ENCODE measurements at places on chromosomes 1 and 21.

- DNase-seq: no peak
Observed at GRCh38 chr1:16226490-16227179, 10.3 kb downstream of the CPLANE2 start.

- DNase-seq: no peak
Observed at GRCh38 chr1:53604291-53604919, 134.6 kb downstream of the GLIS1 start.

DNA sequence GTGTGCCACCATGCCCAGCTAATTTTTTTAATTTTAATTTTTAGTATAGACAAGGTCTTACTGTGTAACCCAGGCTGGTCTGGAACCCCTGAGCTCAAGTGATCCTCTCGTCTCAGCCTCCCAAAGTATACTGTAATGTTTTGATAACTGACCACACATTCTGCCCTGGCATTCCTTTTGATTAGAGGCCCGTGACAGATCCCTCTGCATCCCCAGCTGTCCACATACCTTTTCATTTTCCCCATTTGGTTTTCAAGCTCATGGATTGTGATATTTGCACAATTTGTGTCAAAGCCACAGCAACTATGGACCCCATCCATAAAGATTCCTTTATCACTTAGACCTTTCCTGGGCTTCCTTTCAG is 116.8 kb upstream of the ATP1A1 start:
- DNase-seq: no peak

- DNase-seq: no peak
Observed at GRCh38 chr21:41731081-41731480, 35.8 kb downstream of the RIPK4 start.

- no peak for DNase-seq
Observed at GRCh38 chr1:22452481-22452957, 868 bp downstream of the ZBTB40 start.

DNA sequence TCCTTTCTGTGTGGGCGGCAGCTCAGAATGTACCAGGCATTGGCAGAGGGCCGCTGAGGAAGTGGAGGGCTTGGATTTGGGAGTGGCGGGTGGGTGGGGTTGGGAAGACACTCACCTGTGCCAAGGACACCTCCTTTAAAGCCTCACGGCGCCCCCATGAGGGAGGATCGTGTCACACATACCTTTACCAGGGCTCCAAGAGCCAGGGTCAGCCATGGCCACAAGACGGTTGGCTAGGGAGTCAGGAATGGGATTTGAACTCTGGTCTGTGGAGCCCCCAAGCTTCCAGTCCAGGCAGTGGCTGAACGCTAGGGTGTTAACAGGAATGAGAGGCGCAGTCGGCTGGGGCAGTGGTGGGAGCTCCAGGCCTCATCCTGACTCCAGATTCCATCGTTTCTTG is 4.6 kb downstream of the NBL1 start:
- no peak for DNase-seq

DNA sequence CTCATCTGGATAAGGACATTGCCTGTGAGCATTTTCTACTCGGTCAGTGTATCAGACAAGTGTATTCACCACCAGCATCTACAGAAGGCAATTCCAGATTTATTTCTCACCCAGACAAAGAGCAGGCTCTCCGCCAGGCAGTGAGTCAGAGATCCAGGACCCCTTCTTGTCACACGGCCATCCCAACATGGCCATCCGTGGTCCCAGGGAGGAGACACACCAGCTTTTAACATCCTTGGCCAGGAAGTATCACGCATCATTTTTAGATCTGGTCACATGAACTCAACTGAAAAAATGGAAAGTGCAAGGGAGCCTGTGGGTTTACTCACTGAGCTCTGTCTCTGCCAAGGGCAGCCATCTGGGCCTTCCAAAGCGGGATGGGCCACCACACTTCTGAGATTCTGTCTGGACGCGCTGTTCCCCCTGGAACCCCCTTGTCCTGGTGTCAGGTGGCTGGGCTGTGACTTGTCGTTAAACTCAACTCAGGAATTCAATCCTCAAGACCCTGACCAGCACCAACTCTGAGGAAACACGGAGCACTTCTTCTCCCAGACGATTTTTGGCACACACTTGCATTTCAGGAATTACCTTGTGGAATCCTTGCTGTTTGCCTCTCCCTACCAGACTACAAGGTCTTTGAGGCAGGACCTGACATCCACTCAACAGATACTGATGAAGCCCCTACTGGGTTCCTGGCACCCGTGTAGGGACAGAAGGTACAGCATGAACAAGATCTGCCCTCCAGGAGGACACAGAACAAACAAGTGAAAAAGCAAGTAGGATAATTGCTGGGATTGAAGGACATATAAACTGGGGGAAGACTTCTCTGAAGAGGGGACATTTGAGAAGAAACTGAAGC is 21.6 kb upstream of the CCSAP start:
- DNase-seq: no peak

- peak; percentile 27 for DNase-seq
Observed at GRCh38 chr1:22053017-22053860, 730 bp downstream of the CDC42 start.

GRCh38 chr1:191533254-191533653 is 625.0 kb upstream of the RGS18 start:
- no peak for DNase-seq

DNA sequence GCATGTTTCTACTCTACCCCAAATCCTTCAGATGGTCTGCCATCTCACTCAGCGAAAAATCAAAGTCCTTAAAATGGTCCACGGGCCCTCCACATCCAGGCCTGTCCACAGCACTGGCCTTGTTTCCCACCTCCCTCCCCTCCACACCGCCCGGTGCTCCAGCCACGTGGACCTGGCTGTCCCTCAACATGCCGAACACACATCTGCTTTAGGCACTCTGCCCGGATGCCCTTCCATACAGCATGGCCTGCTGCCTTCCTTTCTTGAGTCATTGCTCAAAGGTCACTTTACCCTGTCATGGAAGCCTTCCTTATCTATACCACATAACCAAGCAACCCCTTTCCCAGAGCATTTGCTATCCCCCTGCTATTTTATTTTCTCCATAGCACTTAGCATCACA is 143.0 kb downstream of the DNM3 start:
- no peak for DNase-seq

DNA sequence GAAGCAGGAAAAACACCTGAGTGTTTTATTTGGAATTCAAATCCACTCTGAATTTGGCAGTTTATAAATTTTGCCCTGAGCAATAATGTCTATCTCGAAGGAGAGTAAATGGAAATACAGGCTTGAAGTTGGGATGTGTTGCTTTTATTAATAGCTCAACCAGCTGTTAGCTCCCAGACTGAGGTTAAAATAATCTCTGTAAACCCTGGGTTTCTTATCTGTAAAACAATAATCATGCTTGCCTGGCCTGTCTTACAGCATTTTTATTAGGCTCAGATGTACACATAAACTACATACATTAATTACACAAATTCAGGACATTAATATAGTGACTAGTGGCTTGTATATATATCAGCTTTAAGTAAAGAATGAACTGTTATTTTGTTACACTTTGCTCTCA is 148.5 kb downstream of the GALNT2 start:
- no peak for DNase-seq

- DNase-seq: no peak
Observed at GRCh38 chr1:190849346-190849745, 371.7 kb upstream of the BRINP3 start.

DNA sequence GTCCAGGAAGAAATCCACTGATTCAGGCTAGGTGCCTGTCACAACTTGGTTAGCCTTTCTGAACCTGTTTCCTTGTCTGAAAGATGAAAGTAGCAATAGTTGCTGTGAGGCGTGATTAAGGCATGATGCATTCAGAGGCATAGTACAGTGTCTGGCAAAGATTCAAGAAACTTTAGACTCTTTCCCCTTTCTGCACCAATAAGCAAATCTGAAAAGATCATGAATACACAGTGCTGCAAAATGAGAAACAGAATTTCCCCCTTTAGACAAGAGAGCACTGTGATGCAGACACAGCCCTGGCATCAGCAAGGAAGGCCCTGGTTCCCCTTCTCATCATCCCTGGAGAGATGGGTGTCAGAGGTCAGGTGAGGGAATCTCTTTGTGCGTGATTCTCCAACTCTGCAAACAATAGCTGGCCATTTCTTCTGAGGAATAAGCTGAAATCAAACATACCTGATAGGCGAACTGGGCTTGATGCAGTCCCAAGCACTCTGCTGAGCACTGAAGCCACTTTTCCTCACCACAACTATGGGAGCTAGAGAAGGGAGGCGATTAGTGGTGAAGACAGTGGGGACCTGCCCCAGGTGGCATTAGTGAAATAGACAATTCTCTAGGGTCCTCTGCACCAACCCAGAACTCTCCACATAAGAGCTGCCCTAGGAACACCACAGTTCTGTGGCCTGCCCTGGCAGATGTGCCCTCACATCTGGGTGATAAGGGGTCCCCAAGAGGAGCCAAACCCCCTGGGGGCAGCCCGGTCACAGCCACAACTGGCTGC is 41.7 kb downstream of the ITPKB start:
- DNase-seq: no peak

GRCh38 chr21:15140321-15141019 is 75.7 kb upstream of the NRIP1 start:
- DNase-seq: no peak

- DNase-seq: no peak
Observed at GRCh38 chr1:150876119-150876454, 312 bp downstream of the ARNT start.

DNA sequence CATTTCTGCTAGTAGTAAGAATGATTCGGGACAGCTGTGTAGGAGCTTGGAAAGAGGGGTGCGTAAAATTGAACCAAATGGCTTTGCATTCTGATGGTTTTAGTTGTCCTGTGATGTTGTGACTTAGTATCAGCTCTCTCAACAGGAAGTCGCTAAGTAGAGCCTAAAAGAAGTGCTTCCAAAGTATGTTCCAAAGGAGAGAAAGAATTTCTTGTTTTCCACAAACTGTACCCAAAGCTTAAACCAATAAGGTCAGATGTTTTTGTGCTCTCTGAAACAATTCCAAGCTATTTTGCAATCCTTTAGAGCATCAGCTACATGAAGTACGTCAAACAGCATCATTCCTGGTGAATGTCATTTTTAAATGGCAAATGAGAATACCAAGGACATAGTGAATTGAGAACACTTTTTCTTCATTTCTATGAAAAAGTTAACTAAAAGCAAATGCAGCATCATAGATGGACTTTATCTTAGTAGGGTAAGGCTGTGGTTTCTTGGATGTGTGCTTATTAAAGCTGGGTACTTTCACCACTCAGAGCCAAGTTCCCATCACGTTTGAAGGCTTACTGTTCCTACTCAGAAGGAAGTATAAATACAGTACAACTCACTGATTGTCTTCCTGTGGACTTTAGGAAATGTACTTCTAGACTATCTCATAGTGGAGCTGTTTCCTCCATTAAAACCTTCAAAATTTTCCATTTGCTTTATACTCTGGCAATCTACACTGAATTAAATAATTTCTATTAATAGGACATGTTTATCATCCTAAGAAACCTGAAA is 148.6 kb downstream of the C1orf21 start:
- DNase-seq: no peak

- peak; percentile 85 for DNase-seq
Observed at GRCh38 chr1:48493970-48494769, 22.2 kb upstream of the SPATA6 start.

GRCh38 chr1:78095593-78095992 is 49.8 kb downstream of the GIPC2 start:
- no peak for DNase-seq

GRCh38 chr1:112826217-112826944 is 111.2 kb upstream of the PPM1J start:
- DNase-seq: no peak

DNA sequence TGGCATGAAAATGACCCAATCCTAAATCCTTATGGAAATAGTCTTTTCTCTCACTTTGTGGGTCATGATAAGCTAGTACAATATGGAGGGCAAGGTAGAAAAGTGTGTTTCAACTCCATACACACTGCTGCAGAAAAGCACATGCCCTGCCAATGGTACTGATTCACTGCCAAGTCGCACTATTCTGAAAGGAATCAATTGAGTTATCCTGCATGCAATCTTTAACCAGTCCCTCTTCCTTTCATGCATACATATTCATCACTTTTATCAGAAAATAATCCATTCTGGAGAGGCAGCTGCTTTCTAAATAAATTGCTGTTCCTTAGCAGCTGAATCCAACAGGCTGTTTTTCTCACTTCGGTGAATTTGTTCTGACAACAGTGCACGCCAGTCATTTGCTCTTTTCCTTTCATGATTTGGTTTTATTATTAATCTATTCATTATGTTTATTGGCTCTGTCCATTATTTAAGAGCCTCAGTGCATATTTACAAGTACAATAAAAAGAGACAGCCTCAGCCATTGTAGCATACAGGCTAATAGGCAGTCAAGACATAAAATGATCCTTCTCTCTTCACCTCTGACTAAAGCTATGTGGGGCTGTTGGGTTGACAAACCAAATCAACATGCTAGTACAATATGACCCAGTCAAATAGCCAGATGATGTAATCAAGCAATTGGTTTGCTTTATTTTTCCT is 108.8 kb downstream of the CHD1L start:
- DNase-seq: no peak

GRCh38 chr1:81349194-81349965 is 451.4 kb upstream of the ADGRL2 start:
- no peak for DNase-seq

GRCh38 chr21:38505654-38506523 is 7.6 kb upstream of the ERG start:
- peak; percentile 42 for DNase-seq

Data from brain pericyte (primary cell).